ENCODE measurements at places on chromosomes 12 and 14.

DNA sequence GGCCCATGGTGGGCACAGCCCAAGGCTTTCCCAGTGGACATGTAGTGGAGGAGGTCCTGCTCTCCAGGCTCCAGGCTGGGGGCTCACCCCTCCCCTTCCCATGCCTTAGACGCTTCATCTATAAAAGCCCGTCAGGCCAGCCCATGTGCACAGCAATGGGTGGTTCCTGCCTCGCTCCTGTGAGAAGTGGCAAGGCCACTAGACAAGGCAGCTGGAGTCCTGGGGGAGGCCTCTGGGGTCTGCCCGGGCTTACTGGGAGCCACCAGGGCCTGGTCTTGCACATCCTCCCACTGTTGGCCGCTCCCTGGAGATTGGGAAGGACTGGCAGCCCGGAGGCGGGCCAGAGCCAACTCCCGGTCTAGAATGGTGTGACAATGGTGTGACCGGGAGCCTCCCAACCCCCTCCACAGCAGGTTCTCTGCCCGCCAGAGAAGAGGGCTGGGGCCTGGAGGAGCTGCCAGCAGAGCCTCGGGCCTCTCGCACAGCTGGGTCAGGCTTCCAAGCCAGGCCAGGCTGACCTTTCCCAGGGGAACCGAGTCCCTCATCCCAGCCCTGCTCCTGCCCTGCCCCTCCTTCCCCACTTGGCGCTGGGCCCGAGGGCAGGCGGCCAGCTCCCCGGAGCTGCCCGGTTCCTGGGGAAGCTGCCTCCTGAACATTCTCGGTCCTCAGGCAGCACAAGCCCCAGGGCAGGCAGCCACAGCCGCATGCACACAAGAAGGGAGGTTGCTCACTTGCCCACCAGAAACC is 97.9 kb downstream of the RFLNA start:
- no peak for DNase-seq

DNA sequence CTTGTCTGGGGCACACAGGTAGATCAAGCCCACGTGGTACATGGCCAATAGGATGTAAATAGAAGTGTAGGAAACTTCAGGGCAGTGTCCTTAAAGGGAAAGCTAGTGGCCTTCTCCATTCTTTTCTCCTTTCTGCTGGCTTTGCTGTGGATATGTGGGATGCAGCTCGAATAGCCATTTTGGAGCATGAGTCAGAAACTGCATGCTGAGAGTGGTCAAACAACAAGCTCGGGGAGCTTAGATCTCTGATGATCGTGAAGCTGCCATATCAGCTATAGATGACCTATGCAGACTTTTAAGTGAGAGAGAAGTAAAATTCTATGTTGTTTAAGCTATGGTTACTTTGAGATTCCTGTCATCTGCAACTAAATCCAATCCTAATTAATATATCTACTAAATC is 241.3 kb upstream of the DAAM1 start:
- DNase-seq: no peak

DNA sequence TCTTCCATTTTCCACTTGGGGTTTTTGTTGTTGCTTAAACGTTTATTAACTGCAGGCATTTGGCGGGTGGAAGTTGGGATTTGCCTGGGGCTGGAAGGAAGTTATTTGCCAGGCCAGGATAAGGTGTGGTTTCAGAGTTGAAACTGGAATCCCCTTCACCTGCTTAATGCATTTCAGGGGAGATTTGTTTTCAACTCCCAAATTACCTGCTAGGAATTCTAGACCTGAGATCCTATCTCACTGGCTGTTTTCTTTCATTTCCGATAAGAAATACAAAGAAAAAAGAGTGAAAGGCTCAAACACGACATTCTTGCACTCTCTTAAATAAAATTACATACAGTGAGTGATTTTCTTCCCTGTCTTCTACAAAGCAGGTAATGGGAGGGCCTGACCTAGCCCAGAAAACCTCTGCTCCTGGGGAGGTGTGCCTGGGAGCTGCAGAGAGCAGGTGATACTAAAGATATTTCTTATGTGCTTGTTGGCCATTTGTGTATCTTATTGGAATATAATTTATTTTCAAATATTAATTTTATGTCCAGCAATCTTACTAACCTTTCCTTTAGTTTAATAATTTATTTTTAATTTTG is 278.2 kb downstream of the ZFP36L1 start:
- no peak for DNase-seq

DNA sequence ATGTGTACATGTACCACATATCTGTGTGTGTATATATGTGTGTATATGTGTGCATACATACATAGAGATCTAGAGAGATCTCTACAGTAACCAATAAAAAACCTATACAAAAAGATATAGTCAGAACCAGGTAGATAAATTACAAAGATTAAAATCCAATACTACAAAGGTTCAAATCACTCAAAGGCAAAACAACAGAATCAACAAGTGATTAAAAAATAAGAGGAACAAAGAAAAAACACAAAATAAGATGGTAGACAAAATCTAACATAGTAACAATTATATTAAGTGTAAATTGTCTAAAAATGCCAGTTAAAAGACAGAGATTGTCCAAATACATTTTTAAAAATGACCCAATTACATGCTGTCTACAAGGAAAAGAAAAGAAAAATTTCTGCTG is 83.6 kb downstream of the R3HDM2 start:
- DNase-seq: no peak

DNA sequence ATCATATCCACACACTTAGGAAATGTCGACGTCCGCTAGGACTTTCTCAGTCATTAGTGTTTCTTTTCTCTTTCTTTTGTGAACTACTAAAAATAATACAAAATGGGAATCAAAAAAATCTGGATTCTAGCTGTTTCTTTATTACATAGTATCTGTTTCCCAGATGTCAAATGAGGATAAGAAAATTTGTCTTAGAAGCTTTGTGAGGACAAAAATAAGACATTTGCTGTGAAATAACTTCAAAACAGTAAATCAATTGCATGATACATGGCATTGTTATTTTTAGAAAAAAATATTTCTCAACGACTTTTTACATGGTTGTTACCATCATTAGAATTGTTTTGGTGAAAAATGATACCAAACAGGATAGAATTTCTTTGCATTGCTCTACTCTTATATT is 71.4 kb upstream of the IFNG-AS1 start:
- no peak for DNase-seq

DNA sequence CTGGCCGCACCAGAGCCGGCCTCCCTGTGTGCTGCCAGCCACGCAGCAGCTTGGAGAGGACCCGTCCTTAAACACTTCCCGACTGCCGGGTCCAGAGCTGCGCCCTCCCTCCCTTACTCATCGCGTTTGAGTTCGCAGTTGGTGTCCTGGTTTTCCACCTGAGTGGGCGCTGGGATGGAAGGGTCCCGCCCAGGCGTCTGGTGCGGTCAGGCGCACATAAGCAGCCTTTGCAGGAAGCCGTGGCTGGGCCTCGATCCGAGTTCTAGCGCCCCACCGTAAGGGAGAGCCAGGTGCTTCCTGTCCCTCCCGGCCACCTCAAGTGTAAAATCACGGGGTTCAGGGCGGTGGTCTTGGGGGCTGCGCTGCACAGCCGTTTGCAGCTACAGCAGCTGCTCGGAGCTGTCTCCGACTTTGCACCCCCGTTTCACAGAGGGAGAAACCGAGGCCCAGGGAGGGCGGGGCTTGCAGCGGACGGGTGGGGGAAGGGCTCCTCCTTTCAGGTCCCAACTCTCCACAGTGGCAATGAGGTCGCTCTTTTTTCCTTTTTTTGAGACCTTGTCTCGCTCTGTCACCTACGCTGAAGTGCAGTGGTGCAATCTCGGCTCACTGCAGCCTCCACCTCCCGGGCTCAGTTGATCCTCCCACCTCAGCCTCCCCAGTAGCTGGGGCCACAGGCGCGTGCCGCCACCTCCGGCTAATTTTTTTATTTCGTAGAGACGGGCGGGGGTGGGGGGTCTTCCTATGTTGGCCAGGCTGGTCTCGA is 51.3 kb downstream of the LRCOL1 start:
- no peak for DNase-seq

- no peak for DNase-seq
These were observed 108.6 kb upstream of the CCDC196 start for GRCh38 chr14:66377574-66377973.

DNA sequence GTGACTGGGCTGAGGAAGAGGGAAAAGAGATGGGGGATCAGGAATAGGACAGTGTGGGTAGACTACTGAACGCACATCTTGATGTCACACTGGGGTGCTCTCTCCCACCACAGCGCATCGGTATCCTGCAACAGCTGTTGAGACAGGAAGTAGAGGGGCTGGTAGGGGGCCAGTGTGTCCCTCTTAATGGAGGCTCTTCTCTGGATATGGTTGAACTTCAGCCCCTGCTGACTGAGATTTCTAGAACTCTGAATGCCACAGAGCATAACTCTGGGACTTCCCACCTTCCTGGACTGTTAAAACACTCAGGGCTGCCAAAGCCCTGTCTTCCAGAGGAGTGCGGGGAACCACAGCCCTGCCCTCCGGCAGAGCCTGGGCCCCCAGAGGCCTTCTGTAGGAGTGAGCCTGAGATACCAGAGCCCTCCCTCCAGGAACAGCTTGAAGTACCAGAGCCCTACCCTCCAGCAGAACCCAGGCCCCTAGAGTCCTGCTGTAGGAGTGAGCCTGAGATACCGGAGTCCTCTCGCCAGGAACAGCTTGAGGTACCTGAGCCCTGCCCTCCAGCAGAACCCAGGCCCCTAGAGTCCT is 6.9 kb downstream of the C1QL4 start:
- no peak for DNase-seq

- DNase-seq: no peak
These were observed 36.3 kb downstream of the SDR9C7 start for GRCh38 chr12:56897844-56898361.

GRCh38 chr14:51922624-51923023 is 62.2 kb downstream of the GNG2 start:
- DNase-seq: no peak

DNA sequence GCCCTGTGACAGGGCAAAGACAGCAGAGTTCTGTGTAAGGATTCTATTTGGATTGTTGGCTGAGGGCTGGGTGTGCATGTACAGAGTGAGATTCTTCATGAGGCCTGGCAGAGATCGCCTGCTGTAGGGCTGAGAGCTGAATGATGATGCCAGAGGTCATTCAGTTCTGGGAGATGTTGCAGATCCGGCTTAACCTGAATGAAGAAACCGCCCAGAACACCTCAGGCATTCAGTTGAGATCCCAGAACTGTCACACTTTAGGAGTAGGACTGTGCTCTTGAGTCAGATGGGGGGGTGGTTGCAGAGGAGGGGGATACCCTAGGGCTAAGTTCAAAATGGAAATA is 5.8 kb upstream of the EVL start:
- DNase-seq: no peak

DNA sequence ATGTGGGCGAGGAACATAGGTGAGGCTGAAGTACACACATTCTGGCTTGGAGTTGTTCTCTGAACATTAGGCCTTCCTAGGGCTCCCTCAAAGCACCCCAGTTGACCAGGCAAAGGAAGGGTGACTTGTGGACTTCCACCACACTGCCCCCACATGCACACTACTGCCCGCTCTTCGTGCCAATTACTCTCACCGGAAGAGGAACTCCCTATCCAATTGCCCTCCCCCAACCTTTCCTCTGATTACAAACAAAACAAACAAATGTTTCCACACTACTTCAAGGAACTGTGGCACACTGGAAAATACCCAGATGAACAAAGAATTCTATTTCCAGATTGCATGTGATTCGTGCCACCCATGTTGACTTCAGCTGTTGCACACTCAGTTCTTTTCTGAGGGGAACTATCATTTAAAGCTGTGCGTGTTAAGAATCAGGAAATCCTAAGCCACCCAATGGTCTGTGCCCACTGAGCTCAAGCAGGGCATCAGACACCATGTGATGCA is 139.3 kb downstream of the SSPN start:
- DNase-seq: no peak

- no peak for DNase-seq
These were observed 127.6 kb upstream of the FSCB start for GRCh38 chr14:44634692-44635091.

DNA sequence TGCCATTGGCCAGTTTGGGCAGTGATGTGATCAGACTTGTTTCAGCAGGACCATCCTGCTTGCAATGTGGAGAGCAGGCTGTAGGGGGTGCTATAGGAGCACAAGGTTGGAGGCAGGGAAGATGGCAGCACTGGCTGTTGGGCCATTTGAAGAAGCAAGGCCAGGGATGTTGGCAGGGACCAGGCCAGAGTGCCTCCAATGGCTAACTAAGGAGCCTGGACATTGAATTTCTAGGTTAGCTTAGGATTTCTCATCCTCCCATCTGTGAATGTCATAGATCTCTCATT is 23.5 kb downstream of the FGF23 start:
- peak; percentile 11 for DNase-seq

GRCh38 chr12:15364221-15365160 is 42.2 kb downstream of the PTPRO start:
- DNase-seq: no peak

DNA sequence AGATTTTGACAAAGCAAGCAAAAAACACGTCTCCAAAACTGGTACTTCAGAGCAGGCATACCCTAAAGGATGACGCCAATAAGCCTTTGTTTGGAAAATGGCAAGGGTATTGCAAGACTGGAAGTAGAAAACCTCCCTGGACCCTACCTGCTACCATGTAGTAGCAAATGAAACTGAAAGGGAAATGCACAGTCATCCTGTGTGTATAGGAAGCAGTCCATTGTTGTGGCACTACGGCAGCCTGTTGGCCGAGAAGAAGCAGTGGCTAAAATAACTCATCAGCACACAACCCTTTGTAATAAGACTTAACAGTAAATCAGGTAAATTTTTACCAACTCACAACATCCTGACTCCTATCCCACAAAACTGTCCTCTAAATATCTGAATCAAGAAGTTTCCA is 386.4 kb downstream of the RGS6 start:
- no peak for DNase-seq

DNA sequence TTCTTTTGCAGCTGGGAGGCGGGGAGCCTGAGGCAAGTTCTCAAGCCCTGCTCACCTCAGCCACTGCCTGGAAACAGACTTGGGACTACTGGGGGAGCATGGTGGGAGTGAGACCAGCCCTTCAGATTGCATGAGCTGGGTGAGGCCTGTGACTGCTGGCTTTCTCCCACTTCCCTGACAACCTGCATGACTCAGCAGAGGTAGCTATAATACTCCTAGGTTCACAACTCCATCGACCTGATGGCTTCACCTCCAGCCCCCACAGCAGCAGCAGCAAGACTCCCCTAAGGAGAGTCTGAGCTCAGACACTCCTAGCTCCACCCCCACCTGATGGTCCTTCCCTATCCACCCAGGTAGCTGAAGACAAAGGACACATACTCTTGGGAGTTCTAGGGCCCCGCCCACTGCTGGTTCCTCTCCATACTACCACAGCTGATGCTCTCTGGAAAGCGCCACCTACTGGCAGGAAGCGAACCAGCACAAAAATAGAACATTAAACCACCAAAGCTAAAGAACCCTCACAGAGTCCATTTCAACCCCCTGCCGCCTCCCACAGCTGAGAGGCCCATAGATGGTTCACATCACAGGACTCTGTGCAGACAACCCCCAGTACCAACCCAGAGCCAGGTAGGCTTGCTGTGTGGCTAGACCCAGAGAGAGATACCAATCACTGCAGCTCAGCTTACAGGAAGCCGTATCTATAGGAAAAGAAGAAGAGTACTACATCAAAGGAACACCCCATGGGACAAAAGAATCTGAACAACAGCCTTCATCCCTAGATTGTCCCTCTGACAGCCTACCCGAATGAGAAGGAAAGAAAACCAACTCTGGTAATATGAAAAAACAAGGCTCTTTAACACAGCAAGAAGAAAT is 68.7 kb downstream of the RPAP3 start:
- DNase-seq: peak; percentile 27

GRCh38 chr14:87141801-87142200 is 851.2 kb downstream of the GALC start:
- DNase-seq: no peak
